HS-27A (cell line): ENCODE measurements at places on chromosomes 6 and 20.

DNA sequence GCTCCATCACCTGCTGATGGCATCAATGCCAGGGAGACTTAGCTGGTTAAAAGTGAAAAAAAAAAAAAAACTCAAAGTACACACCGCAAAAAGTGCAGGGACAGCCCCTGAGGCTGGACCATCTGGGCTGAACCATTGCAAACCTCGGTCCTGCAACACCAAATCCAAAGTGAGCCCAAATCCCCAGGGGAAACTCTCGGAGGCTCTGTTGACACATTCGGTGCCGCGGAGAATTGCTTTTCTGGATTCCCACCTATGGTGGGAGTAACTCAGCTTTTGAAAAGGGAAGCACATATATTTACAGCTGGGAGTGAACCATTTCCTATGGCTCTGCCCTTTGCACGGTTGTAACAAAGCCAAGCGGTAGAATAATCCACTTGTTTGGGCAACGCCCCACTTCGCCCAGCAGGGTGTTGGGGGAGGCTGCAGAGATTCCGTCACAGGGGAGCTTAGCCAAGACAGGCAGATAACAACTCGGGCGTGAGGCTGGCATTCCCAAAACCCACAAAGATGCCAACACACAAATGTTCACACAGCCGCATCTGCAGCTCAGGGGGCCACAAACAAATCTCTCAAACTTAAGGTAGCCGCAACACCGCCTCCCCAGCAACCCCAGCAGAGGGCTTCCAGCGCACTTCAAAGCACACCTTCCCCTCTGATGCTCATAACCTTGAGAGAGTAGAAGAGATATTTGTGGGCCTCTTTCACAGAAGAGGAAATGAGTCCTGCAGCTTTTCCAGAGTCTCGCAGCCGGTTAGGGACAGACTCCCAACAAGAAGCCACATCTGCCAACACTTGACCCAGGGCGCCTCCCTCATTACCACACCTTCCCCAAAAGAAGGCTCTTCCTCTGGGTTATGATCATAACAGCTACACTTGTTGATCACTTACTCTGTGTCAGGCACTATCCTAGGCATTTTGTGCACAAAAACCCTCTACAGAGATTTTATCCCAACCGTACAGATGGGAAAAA lies 11.4 kb downstream of the ZC3H12D start:
- DNase-seq, result no peak

DNA sequence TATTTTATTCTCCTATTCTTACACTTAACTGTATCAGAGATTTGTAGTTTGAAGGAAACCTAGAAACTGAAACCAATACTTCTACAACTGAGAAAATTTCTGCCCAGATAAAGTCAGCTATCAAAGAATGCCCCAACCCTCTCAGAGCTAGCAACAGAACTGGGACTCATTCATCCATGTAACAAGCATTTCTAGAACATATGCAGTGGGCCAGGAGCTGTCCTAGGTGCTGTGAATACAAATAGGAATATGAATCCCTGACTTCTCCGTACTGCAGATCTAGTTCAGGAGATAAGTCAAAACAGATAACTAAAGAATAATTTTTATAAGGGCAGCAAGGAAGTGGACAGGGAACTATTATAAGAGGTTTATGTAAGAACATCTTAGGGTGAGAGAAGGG lies 654.1 kb upstream of the NOX3 start:
- DNase-seq, result no peak

- DNase-seq, result no peak
Observed at GRCh38 chr6:106206905-106207304, 118.7 kb downstream of the ATG5 start.

DNA sequence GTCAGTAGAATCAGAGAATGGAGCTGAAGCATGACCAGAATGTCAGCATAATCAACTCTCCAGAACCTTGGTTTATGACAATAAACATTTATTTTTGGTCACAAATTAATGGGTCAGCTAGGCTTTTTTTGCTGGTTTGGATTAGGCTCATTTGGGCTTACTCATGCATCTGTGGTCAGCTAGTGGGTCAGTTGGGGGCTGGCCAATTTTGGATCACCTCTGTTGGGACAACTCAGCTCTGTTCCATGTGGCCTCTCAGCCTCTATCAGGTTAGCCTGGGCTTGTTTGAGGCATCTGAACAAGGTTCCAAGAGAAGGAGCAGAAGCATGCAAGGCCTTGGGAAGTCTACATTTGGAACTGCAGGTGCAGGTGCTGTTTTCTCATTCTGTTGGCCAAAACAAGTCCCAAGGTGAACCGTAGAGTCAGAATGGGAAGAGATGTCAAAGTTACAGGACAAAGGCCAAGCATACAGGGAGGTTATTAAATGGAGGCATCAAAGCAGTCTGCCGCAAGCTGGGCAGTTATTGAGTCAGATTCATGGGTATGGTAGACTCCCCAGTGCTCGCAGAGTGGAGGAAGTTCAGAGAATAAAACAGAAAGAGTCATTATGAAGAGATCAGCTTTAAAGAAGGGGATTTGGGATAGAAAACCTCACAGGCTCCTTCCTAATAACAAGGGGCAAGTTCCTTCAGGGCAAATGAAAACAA lies 173.0 kb downstream of the PLCB4 start:
- peak; percentile 71 for DNase-seq

DNA sequence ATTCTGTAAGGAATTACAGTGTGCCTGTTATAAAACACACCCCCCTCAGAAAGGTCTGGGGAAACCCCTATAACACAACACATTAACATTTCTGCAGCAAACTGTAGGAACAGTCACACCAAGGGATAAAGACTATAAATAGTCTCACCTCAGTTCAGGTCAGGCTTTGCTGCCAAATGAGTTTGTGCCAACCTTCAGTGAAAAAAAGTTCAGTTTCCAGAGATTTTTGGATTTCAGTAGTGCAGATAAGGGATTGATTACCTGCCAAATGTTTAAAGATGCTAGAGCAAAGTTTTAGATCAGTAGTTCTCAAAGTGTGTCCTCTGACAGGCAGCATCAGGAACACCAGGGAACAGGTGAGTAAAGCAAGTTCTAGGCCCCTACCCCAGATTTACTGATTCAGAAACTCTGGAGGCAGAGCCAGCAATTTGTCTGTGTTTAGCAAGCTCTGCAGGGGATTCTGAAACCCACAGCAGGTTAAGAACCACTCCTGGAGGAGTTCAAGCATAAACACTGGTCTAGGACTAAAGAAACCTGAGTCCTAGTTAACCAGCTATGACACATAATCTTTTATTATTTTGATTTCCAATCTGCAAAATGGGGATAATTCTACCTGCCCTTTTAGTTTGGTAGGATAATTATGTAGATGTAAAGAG lies 111.0 kb downstream of the RCAN2 start:
- no peak for DNase-seq

GRCh38 chr20:33202451-33202850 lies 14.7 kb upstream of the BPIFA3 start:
- no peak for DNase-seq

- no peak for DNase-seq
Observed at GRCh38 chr6:129032602-129033001, 149.7 kb downstream of the LAMA2 start.

- no peak for DNase-seq
Observed at GRCh38 chr20:35042268-35042667, 50.3 kb downstream of the TRPC4AP start.

- no peak for DNase-seq
Observed at GRCh38 chr6:35426074-35426473, 26.1 kb upstream of the FANCE start.
